ENCODE measurements at places on chromosomes 12 and 14.
A peak's percentile ranks its signal among the peaks of the same experiment; 100 is the strongest.

GRCh38 chr14:64812412-64812811, 67.3 kb downstream of the SPTB start:
- DNase-seq, result no peak

- no peak for DNase-seq
Measured at GRCh38 chr12:53115112-53115890, 12.0 kb downstream of the SOAT2 start.

DNA sequence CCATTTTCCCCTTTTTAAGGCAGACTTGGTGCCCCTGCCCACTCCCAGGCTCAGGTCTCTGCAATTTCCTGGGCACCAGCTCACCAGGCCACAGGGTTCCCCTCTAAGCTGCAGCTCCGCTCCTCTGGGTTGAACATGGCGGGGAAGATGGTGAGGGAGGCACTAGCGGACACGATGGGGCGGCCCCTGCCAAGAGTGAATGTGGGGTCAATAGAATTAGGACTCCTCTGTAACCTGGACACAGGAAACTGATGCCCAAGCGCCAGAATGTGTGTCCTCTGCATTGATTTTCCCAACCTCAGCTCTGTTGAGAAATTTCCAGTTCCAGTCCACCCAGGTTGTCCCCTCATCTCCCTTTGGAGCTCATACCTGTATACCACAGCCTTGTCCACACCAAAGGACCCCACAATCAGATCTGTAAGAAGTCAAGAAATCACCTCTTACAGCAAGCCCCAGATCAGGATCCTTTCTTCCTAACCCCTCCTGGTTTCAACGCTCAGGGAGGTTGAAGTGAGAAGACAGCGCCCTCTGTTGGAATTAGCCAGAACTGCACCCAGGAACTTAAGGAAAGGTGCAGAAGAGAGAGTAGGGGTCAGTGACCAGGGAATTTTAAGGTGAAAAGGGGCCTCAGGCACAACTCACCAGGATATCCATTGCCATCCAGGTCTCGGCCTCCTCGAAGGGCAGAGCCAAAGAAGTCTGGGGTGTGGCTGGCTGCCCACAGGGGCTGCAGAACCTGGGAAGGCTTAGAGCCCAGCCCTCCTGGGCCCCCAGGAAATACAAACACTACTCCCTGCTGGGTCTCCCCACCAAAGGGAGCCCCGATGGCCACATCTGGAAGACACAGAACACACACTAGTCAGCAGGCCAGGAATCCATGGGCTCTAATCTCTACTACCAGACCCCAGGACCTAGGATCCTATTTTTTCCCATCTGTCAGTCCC, 14.7 kb downstream of the ITGA5 start:
- no peak for DNase-seq

DNA sequence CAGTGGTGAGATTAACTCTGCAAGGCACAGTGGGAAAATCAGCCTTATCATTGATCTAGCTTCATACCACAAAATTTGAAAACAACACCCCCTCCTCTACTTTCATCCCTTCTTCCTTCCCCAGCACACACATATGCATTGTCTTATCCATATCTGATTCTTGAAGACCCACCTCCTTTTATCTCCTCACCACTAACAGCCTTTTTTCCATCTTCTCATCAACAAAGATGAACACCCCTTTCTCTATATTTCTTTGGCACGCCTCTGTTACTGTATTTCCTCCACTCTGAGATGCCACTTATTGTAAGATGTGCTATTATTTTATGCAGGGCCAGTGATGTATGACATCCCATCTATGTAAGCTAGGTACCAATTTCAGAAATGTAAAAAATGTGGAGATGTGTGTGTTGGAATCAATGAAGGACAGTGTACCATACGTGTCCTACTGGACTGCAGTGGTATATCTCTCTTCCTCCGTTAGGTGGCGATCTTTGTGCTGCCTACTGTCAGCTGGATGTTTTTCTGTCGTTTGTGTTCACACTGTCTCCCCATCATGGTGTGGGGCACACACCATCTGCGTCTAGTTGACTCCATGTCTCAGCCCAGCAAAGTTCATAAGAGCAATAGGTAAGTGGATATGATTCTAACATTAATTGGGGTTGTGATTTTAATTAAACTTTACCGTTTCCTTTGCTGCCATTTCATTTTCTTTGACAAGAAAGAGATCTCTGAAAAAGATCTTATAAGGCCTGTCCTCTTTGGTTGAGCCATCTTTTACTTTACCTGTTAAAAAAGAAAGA, 24.0 kb downstream of the CCDC38 start:
- peak; percentile 42 for DNase-seq

- DNase-seq, result no peak
Measured at GRCh38 chr14:26128931-26129671, 468.7 kb downstream of the NOVA1 start.
